ENCODE measurements at places on chromosomes 16 and 17. TPM values are rescaled to one million over a fixed set of nuclear protein-coding genes. Genes with fewer than 3 reads are reported as not detected.

DNA sequence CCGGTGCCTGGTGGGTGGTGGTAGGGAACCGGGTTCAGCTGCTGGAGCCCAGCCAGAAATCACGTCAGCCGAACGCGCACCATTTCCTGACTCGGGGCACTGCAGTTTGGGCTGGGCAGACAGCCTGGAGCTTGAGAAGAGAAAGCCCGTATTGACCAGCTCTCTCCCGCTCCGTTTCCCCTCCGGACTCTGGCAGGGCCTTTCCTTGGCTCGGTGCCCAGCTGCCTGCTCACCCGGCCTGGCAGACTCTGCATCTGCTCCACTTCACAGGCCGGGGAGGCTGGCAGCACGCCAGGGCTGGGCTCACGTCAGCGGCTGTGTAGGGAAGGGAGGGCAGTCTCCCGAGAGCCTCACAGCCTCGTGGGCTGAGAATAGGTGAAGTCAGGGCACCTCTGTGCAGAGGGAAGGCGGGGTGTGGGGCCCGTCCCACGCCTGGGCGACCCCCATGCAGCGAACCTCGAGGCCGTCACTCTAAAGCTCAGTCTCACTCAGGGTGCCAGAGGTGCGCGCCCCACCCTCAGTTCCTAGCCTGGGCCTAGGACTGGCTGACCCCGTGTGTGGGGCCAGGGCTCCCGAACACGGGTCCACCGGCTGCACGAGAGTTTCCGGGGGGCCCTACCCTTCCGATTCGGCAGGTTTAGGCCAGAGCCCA lies 59.1 kb downstream of the OR1D5 start:
- peak; percentile 97 for DNase-seq

PTX4 gene
- 0.79 TPM for total RNA-seq

- DNase-seq, result no peak
These were observed 18.6 kb upstream of the SPN start for GRCh38 chr16:29644338-29644857.

KRT39 gene
- not detected for total RNA-seq

- DNase-seq, result peak; percentile 17
These were observed 1.6 kb upstream of the TBX21 start for GRCh38 chr17:47731396-47731795.
